Panc1 (cell line): ENCODE measurements at places on chromosomes 7 and 10. TPM values are rescaled to one million over a fixed set of nuclear protein-coding genes. Genes with fewer than 3 reads are reported as not detected.

Gene ANKRD2
- 0.98 TPM for total RNA-seq

Gene RBP3
- total RNA-seq = not detected

Gene SMKR1
- 1.4 TPM for total RNA-seq

Gene RP9
- 22.1 TPM for total RNA-seq

Gene RRP12
- total RNA-seq = 94.9 TPM

Gene CRYGN
- 0.74 TPM for total RNA-seq

Gene TMEM229A
- not detected for total RNA-seq

Gene HSPA12A
- 7.7 TPM for total RNA-seq

- DNase-seq = no peak
Measured at GRCh38 chr10:129764011-129764900, 199.8 kb downstream of the EBF3 start.

GRCh38 chr7:1255817-1256340 is 23.2 kb downstream of the UNCX start:
- DNase-seq = no peak

- DNase-seq = peak; percentile 79
Measured at GRCh38 chr7:134891262-134891695, 95.0 kb upstream of the AGBL3 start.

DNA sequence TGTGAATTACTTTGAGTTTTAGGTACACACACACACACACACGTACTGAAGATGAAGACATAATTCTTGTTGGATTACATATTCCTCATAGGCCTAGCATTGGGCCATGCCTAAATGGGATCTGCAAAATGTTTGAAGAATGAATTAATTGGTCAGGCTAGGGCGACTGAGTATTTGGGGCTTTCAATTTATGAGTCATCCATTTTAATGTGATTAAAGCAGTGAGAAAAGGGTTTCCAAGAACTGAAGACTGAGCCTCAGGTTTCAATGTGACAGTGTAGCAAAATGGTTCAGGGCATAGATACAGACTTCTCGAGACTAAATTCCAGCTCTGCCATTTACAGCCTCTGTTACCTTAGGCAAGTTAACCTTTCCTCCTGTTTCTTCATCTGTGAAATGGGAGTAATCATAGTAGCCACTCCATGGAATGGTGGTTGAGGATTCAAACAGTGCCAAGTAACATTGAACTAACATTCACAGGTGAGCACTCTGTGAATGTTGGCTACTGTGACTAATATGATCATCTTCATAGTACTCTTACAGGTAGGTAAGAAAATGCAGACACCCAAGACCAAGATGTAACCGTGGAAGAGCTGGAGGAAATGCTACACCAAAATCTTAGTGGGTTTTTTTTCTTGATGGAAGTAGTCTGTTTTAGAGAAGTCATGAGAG is 7.6 kb downstream of the BPGM start:
- no peak for DNase-seq

DNA sequence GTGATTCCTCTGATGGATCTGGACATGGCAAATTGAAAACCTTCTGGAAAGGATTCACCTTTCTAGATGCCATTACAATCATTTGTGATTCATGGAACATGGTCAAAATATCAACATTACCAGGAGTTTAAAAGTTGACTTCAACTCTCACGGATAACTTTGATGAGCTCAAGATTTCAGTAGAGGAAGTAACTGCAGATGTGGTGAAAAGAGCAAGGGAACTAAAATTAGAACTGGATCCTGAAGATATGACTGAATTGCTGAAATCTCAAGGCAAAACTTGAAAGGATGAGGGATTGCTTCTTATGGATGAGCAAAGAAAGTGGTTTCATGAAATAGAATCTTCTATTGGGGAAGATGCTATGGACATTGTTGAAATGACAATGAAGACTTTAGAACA is 293.6 kb downstream of the ARHGAP12 start:
- no peak for DNase-seq

GRCh38 chr10:107075117-107075516 is 89.4 kb downstream of the SORCS1 start:
- DNase-seq = no peak

GRCh38 chr10:114437473-114438292 is 33.4 kb upstream of the AFAP1L2 start:
- DNase-seq = peak; percentile 15

GRCh38 chr10:17003651-17004286 is 125.8 kb downstream of the CUBN start:
- DNase-seq = no peak

DNA sequence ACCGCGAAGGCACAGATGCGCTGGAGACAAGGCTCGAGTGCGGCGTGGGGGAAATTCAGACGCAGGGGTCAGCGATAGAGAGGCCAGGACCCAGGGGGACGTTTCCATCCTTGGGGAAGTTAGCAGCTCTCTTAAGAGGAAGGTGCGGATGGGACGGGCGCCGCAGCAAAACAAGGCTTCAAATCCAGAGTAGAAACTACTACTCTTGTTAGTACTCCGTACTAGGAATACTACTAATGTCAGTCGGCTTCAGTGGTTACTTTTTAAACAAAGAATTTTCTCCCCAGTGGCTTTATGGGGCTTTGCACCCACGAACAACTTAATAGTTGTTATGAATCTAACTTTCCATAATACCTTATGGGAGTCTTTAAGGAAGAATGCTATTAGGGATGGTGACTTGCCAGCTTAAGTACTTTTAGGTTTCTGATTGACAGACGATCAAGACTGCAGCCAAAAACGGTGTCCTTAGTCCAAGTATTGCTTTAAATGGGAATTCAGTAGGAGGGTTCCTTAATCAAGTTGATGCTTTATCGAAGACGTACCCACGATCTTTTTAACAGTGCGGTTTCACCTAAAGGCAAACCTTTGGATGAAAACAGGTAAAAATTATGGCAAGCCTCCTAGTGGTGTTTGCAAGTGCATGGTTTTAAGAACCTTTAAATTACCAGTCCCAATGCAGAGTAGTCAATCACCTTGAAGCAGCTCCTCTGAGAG is 812 bp upstream of the IDE start:
- no peak for DNase-seq

GRCh38 chr10:72695496-72695895 is 3.6 kb downstream of the MCU start:
- DNase-seq = no peak

DNA sequence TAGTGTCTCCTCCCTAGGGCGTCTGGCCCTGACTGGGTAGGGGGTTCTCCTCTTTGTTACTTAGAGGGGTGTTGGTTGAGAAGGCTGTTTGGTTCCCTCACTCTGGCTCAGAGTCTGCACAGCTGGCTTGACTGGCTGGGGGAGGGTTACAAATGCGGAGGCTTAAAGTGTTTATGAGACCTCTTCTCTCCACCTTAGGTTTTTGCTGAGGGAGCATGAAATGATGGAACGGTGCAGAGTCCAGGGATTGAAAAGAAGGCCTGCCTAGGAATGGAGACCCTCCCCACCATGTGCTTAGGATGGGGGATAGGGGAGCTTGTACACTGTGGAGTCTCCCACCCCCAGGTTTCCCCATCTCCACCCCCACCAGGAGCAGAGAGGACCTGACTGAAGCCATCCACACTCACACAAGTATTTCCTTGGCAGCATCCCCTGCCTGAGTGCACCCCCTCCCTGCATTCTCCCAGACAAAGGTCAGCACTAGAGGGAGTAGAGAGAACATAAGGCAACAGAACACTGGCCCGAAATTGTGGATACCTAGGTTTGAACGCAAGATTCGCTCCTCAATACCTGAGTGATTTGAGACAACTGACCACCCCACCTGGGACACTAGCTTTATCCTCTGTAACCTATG is 1.7 kb upstream of the LDB1 start:
- DNase-seq = no peak

- peak; percentile 7 for DNase-seq
Measured at GRCh38 chr10:46229144-46229563, 57.6 kb upstream of the ANTXRL start.

- peak; percentile 65 for DNase-seq
Measured at GRCh38 chr10:126350216-126350992, 37.9 kb downstream of the ADAM12 start.

GRCh38 chr7:4225881-4226523 is 456.1 kb upstream of the FOXK1 start:
- no peak for DNase-seq
